ENCODE measurements at places on chromosomes 3 and 15.

- DNase-seq: no peak
Observed at GRCh38 chr3:123388042-123388441, 60.8 kb downstream of the ADCY5 start.

DNA sequence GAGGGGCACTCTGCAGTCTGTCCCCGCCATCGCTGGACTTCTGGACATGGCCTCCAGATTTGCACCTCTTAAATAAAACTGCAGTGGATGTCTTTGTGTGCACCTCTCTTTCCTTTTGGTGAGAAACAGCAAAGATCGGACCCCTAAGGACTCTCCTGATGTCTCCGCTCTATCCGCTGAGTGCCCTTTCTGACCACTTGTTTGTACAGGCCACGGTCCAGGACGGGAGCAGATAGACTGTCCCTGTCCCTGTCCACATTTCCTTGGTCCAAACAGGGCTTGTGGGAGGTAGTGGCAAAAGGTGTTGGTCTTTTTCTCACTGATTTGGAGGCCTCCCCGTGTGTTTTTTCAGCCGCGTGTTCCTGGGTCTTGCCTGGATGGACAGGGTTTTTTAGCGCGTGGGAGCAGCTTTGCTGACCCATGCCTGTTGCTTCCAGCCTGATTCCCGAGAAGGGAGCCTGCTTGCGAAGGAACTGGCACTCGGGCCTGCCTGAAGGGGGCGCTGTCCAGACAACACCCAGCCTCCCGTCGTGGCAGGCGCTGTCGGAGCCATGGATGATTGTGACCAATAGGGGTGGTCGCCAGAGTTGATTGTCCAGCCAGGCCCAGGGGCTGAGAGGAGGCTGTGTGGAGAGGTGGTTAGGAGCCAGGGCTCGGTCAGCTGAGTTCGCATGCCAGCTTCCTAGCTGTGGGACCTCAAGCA is 13.2 kb upstream of the STAB1 start:
- no peak for DNase-seq

- DNase-seq: no peak
Observed at GRCh38 chr3:139325551-139325950, 18.3 kb upstream of the MRPS22 start.

GRCh38 chr15:59396211-59396610 is 23.5 kb upstream of the MYO1E start:
- no peak for DNase-seq

- DNase-seq: no peak
Observed at GRCh38 chr3:160622263-160623045, 54.5 kb upstream of the ARL14 start.

DNA sequence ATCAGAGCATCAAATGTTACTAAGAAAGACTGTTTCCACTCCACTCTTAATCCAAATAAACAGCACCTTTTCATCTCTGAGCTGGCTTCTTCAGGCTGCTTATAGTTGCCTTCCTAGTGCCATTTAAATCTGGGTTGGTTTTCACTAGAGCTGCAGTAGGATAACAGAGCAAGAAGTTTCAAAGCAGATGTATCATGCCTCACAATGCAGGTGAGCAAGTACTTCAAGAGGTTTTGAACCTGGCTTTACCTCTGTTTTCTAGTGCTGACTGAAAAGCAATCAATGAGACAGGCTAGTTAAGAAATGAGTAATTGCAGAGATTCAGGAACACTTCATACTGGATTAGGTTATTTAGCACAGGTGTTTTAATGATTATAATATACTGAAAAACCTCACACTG is 147.7 kb upstream of the SATB1 start:
- no peak for DNase-seq

DNA sequence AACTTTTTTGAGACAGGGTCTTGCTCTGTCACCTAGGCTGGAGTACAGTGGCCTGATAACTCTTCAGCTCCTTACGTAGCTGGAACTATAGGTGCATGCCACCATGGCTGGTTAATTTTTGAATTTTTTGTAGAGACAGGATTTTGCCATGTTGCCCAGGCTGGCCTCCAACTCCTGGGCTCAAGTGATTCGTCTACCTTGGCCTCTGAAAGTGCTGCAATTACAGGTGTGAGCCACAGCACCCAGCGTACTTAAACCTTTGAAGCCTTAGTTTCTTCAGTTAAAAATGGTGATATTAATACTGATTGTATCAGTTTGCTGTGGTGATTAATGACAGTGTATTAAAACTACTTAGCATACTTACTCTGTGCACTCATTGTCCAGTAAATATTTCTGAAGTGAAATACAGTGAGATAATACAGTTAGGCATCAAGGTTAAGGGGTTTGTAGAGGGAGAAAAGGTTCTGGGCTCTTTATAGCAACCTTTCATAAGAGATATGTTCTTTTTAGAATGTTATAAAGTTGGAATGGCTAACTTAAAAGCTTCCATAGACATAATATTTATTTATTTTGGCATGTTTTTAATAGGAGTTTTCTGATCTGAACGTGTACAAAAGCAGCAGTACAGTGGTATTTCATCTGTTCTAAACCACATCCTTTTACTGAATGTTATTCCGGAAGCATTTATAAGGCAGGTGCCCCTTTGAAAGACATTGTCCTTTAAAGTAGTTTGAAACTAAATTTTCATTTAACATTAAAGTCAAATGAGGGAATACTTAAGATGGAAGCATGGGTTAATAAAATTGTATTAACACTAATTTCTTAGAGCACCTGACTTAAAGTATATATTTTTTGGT is 23.6 kb downstream of the NCK1 start:
- DNase-seq: no peak

DNA sequence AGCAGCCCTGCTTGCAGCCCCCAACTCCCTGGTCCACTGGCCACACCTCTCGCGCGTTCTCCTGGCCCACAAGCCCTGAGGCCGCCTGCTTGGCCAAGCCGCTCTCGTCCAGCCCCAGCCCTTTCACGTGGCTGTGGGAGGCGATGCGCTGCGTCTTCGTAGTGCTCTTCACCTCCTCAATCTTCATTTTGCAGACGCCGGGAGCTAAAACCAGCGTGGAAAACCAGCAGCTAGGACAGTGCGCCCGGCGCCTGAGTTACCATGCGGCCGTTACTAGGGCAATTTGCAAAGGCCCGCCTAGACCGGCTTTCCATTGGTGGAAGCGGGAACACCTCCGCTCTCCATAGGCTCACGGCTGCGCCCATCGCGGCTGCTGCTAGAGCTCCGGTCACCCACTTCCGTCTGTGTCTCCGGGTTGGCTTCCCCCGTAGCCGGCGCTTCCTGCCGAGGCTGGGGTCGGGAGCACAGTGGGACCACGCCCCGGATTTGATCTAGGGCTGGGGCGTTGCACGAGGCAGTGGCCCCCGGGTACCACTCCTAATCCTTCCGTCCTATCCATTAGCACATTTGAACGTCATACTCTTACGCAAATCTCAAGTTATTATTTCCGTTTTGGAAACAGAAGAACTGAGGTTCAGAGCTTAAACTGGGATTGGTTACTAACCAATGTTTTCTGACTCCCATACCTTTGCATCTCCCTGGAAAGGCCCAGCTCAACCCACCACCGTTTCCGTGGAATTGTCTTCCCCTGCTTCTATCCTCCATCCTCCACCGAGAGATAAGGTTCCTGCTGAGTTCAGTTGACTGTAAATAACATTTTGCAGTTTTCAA is at the start of gene RUVBL1:
TSS of gene RUVBL1 (minus strand) at position 275 of the 831 bp plus-strand sequence. CDS start at position 187, 88 bp downstream.
- DNase-seq: peak; percentile 98

GRCh38 chr3:29339016-29339833 is 58.4 kb downstream of the RBMS3 start:
- no peak for DNase-seq

- DNase-seq: no peak
Observed at GRCh38 chr3:71441217-71441924, 142.2 kb downstream of the FOXP1 start.
